ENCODE measurements at places on chromosomes 6 and 20. TPM values are rescaled to one million over a fixed set of nuclear protein-coding genes. Genes with fewer than 3 reads are reported as not detected.

Gene C6orf141
- total RNA-seq, result 13.7 TPM

Gene LAMA2
- 0.99 TPM for total RNA-seq

Gene SLC35B3
- total RNA-seq, result 21.5 TPM

Gene VWA7
- total RNA-seq, result 0.25 TPM

Gene DNAH8
- total RNA-seq, result 0.97 TPM

Gene L3MBTL3
- 86.1 TPM for total RNA-seq

Gene DACT2
- total RNA-seq, result not detected
